ENCODE measurements at places on chromosomes 13 and 19.

- no peak for DNase-seq
Measured at GRCh38 chr19:51507192-51507591, 5.6 kb upstream of the SIGLEC12 start.

GRCh38 chr13:26996965-26997752, 174.5 kb downstream of the USP12 start:
- no peak for DNase-seq

- DNase-seq: no peak
Measured at GRCh38 chr13:72805676-72806346, 23.9 kb downstream of the PIBF1 start.

DNA sequence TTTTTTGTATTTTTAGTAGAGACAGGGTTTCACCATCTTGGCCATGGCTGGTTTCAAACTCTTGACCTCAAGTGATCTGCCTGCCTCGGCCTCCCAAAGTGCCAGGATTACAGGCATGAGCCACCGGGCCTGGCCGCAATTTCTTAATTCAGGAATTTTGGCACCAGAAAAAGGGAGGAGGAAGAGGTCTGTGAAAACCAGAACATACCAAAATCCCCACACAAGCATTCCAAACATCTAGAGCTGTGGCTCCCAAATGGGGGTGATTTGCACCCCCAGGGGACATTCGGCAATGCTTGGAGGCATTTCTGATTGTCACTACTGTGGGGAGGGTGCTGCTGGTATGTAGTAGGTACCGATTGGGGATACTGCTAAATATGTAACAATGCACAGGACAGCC, 40.2 kb upstream of the ABCC4 start:
- DNase-seq: no peak

- DNase-seq: no peak
Measured at GRCh38 chr13:45518525-45519245, 53.9 kb downstream of the COG3 start.

GRCh38 chr19:50662651-50663481, 13.6 kb downstream of the C19orf81 start:
- no peak for DNase-seq

GRCh38 chr13:49645451-49645850, 17.1 kb downstream of the ARL11 start:
- DNase-seq: no peak

GRCh38 chr19:14182476-14182875, 23.5 kb downstream of the ADGRL1 start:
- DNase-seq: no peak

DNA sequence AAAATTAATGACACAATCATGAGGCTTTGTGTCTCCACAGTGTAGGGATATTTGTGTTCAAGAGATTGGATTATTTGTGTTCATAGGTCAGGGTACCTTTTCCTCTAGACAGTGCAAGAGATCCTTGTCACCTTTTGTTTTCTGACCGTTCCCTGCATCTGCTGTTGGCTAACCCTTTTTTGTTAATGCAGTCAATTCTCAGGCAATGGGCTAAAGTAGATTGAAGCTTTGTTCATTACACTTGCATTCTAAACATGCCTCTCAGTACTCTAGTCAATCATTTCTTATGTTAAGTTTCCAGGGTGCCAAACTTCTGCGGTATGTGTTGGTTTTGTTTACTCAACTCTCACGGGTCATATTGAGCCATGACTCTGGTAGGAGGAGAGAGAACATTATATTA, 1.8 kb upstream of the MED4 start:
- DNase-seq: no peak

- no peak for DNase-seq
Measured at GRCh38 chr13:104694397-104694796, 1628.2 kb upstream of the SLC10A2 start.

DNA sequence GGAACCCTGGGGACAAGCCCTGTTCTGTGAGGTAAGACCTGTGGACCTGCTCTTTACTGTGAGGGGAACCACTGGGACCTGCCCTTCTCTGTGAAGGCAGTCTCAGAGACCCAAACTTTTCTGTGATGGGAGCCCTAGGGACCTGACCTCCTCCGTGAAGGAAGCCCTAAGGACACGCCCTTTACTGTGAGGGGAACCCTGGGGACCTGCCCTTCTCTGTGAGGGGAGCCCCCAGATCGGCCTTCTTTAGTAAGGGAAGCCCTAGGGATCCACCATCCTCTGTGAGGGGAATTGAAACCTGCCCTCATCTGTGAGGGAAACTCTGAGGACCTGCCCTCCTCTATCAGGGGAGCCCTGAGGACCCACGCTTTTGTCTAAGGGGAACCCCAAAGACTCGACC, 343.5 kb downstream of the UQCRFS1 start:
- DNase-seq: no peak

- DNase-seq: no peak
Measured at GRCh38 chr19:4775627-4776152, 15.8 kb upstream of the FEM1A start.

DNA sequence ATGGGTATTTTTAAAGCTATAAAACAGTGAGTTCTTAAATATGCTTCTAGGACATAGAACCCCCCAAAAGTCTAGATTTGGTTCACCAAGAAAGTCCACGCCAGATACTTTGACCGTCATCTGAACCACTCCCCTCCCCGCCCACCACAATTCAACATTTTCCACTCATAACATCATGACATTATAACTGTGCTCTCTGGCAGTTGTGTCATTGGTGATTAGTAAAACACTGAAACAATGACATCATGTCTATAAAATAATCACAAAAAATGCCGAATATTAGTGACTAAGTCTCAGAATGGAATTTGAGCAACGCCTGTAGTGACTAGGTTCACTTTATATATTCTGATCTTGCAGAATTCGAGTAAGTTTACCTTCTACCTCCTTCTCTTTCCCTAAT, 732.3 kb downstream of the FGF9 start:
- no peak for DNase-seq

GRCh38 chr19:44984005-44984404, 17.3 kb upstream of the RELB start:
- no peak for DNase-seq

DNA sequence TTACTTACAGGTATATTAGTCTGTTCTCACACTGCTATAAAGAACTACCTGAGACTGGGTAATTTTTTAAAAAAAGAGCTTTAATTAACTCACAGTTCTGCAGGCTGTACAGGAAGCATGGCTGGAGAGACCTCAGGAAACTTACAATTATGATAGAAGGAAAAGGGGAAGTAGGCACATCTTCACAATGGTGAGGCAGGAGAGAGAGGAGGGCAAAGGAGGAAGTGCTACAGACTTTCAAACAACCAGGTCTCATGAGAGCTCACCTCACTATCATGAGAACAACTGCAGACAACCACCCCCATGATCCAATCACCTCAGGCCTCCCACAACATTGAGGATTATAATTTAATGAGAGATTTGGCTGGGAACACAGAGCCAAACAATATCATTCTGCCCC, 511.7 kb downstream of the SLITRK6 start:
- no peak for DNase-seq

- no peak for DNase-seq
Measured at GRCh38 chr19:5487222-5487621, 32.0 kb downstream of the ZNRF4 start.

GRCh38 chr19:48896191-48896720, 2.3 kb downstream of the TULP2 start:
- peak; percentile 41 for DNase-seq

- no peak for DNase-seq
Measured at GRCh38 chr13:29763436-29764180, 86.8 kb downstream of the UBL3 start.

- no peak for DNase-seq
Measured at GRCh38 chr19:47309608-47310007, at the start of gene C5AR1. TSS of gene C5AR1 (plus strand) at chr19:47309861. CDS start at chr19:47309896, 35 bp downstream.

DNA sequence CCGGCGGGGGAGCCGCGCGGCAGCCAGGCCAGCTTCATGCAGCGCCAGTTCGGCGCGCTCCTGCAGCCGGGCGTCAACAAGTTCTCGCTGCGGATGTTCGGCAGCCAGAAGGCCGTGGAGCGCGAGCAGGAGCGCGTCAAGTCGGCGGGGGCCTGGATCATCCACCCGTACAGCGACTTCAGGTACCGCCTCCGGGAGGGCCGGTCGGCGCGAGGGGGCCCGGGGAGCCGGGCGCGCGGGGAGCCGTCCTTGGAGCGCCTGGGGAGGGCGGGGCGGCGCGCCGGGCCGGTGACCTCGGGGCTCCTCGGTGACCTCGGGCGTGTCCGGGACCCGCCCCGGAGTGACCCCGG, 690 bp downstream of the HCN2 start:
- DNase-seq: no peak

DNA sequence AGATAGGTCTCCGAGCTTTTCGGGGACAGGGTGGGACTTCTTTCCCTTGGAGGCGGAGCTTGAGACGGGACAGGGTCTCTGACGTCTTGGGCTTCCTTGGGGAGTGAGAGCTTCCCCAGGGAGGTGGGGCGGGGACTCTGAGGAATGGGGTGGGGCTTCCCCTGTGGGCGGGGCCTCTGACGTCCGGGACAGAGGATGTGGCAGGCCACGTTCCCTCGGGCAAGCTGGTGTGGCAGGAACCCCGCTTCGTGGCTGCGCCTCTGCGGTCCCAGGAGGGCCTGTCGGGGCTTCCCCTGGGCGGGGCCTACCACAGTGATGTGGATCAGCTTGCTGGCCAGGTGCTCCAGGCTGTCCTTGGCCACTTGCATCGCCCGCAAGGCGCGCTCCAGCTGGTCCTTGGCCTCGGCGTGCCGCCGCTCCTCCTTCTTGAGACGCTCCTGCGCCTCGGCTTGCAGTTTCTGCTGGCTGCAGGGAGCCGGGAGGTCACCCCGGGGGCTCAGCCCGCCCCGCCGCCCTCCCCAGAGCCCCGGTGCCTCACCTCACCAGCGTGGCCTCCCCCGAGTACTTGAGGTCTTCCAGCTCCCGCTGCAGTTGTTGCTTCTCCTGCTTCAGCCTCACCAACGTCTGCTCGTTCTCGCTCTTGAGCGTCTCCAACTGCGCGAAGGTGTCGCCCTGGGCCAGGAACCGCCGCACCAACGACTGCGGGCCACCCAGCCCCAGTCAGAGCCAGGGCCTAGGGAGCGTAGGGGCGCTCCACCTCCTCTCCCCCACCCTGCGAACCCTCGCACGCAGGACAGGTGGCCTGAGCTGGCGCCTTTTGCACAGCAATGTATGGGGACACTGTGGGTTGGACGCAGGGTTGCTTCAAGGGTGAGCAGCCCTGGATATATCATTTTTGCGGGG, 3.3 kb upstream of the RGL3 start:
- peak; percentile 62 for DNase-seq

- no peak for DNase-seq
Measured at GRCh38 chr13:76644906-76645305, 241.3 kb downstream of the KCTD12 start.

DNA sequence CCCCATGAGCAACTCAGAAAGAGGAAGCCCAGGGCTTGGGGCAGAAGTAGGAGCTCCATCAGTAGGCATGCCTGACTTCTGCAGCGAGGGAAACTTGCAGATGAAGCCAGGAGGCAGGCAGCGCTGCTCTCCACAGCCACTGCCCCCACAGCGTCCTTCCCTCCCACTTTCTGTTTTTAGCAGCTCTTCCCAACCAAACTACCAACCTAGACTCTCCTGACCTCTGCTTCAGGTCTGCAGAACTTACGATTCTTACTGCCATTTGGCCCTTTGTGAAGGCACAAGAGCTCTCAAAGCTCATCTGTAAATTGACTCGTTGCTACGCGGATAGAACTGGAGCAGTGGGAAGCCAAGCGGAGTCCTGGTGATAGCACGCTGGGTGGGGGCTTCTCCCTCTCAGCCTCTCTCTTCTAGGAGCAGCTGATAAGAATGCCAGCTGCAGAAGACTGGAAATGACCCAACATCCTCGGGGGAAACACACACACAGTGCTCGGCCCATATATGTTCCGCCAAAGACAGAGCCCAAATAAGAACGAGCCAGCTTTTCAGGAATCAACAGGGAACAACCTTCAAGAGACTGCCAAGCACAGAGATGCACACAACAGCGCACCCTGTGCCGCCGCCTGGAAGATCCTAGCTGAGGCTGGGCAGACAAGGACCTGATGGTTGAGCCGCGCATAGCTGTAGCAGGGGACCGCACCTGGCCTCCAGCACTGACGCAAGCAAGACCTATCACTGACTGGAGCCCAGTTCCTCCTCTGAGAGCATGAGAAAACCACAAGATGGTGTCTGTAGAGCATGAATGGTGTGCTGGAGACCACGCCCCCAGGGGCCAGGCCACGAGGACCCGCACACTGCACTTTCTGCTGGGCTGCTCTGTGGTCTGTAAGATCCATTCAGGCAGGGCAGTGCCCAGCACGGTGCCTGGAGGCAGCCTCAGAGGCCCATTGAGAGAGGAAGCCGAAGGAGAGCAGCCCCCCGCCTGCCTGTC, 15.9 kb upstream of the SLC35E1 start:
- DNase-seq: peak; percentile 57

DNA sequence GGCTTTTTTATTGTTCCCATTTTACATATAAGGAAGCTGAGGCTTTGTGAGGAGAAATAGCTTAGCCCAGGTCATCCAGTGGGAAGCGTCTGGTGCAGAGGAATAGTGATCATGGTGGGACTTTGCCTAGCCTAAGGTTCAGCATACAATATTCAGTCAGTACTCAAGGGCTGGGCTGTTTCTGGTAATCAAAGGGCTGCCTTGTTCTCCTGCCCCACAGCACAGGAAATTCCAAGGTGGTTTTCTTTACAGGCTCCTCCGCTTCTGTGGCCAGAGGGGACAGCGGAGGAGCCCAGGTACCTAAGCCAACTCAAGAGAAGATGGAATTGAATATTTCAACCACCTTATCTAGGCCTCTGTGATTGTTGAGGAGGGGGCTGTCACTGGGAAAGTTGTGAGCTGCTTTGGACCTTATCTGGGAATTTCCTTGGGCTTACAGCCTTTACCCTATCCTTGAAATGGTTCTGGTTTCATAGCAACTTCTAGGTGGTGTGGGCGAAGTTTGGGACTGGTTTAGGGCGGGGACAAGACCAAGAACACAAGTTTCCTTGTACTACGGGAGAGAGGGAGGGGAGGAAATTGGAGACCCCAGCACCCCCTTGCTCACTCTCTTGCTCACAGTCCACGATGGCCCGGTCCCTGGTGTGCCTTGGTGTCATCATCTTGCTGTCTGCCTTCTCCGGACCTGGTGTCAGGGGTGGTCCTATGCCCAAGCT, at the start of gene MIA:
Gene MIA (plus strand): TSS at position 606 of the 716 bp plus-strand sequence. CDS start 22 bp downstream, at position 628.
- no peak for DNase-seq

DNA sequence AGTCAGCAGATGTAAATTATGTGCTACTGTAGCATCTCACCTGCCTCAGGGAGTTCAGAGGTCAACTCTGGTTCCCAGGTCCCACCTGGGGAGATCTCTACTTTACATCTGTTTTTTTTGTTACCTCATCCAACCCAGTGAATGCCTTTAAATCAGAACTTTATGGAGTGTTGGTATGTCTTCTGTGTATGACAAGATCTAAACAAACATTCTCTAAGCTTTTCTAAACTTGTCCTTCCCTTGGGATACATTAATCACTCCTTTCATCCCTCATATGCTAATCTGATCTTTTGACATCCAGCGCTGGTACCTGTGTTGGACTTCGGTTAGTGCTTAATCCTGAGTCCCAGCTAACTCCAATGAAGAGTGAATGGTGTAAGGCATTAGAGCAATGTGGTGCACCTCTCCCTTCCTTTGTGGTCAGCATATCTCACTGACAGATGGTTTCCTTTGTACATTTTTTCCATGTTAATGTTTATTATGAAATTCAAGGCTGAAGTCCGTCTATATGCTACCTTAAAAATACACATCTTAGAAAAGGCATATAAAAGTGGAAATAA, 213.4 kb downstream of the ABCC4 start:
- no peak for DNase-seq

Data from stimulated activated CD4-positive, alpha-beta T cell treated with anti-CD3 and anti-CD28 coated beads, Interleukin-2, amount 100 ng/mL, for 24 hours (primary cell).